Activated naive CD8-positive, alpha-beta T cell treated with anti-CD3 and anti-CD28 coated beads for 36 hours (primary cell): ENCODE measurements at places on chromosomes 11 and 22. TPM values are rescaled to one million over a fixed set of nuclear protein-coding genes. Genes with fewer than 3 reads are reported as not detected.

DNA sequence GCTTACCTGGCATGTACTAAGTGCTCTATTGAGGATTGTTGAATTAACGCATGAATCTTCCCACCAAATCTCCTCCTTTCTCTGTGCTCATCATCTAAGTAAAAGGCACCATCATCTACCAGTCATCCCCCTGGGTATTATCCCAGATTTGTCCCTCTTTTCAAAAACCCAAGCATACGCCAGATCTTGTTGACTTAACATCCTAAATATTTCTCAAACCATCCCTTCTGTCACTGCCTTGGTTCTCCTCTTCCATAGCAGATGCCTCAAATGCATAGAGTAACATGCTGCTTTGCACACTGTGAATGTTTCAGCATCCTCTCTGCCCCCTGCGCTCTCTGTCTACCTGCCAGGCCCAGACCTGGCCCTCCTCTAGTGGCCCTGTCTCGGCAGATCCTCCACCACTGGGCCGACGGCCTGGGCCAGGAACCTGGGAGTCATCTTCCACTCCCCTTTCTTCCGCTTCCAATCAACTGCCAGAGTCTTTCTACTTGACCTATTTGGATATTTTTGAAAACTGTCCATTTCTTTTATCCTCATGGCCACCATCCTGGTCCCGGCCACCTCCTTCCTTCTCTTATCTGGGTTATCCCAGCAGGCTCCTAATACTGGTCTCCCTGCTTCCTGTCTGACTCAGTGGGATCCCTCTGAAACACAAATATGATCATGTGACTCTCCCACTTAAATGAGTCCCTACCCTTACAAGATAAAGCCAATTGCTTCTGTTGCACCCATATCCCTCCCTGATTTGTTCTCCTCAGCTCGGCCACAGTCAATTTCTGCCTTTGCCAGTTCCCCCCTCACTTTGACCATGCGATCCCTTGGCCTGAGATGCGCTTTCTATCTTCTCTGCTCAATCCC, 3.4 kb upstream of the TAB1 start:
- H3K4me1 ChIP-seq = peaks cover 3% of the 10 kb centered on the region
- H3K4me3 ChIP-seq = no peak overlapping the region
- H3K27ac ChIP-seq = no peak overlapping the region

DNA sequence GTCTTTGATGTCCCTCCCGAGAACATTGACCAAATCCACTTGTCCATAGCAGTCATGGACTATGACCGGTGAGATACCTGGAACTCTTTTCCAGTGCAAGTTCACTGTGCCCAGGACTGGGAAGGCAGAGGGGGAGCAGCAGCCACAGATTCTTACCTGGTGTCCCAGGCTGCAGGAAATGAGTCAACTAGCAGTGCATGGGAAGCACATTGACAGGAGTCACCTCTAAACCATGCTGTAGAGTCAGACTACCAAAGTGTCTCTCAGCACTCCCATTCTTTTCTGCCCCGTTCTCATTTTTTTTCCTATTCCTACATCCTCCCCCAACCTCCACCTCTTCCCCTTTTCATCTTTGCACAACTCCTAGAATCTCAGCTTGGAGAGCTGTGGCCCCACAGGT, 67.2 kb upstream of the OLFML1 start:
- H3K27ac ChIP-seq = no peak overlapping the region
- no peak overlapping the region for H3K4me3 ChIP-seq
- H3K36me3 ChIP-seq = no peaks in the 10 kb centered on the region
- H3K4me1 ChIP-seq = peaks cover 6% of the 10 kb centered on the region
- DNase-seq = no peak
- peaks cover 21% of the 10 kb centered on the region for H3K27me3 ChIP-seq

DNA sequence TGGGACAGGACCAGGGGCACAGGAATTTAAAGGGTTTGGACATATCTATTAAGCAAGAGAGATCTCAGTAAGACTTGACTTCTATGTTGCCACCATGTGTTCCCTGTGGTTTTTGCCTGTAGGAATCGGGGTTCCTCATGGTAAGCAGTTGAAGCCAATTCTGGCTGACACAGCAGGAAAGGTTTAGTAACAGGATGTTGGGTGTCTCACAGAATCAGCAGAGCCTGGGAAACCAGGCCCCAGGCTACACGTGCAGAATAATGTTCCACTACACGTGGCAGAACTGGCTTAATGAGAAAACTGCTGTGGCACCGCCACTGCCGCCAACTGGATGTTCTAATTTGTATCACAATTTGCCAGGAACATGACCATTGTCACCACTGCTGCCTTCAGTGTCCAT, 264.6 kb upstream of the PLET1 start:
- H3K27me3 ChIP-seq = peaks cover 15% of the 10 kb centered on the region
- H3K36me3 ChIP-seq = no peaks in the 10 kb centered on the region
- H3K4me1 ChIP-seq = peaks cover 4% of the 10 kb centered on the region
- no peak overlapping the region for H3K27ac ChIP-seq
- no peak for DNase-seq

GRCh38 chr11:27603376-27603990, 96.8 kb downstream of the BDNF start:
- H3K27ac ChIP-seq = no peak overlapping the region
- H3K36me3 ChIP-seq = no peaks in the 10 kb centered on the region
- H3K27me3 ChIP-seq = no peaks in the 10 kb centered on the region
- H3K4me3 ChIP-seq = no peak overlapping the region
- H3K4me1 ChIP-seq = no peaks in the 10 kb centered on the region

GRCh38 chr11:66106786-66107599, 36.9 kb downstream of the PACS1 start:
- DNase-seq = peak; percentile 42
- peaks cover 37% of the 10 kb centered on the region for H3K36me3 ChIP-seq
- no peaks in the 10 kb centered on the region for H3K27me3 ChIP-seq
- H3K4me3 ChIP-seq = peak overlapping the region; percentile 32

DNA sequence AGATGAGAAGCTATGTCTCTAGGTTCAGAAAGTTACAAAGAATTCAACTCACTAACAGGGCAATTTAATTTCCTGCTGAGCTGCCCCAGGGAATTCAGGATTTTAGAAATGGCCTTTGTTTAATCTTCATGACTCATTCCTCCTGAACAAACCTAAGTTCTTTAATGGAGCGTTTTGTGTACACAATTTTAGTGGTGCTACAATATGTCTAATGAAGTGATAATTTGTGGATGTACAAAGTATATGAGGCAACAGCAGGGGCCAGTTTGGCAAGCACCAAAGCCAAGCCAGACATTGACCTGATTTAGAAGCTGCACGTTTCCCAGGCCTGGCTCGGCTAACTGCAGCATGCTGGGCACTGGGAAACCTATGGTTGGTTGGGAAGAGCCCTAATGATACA, 34.4 kb upstream of the HEPHL1 start:
- no peak overlapping the region for H3K27ac ChIP-seq
- no peaks in the 10 kb centered on the region for H3K27me3 ChIP-seq
- no peaks in the 10 kb centered on the region for H3K4me1 ChIP-seq
- H3K36me3 ChIP-seq = no peaks in the 10 kb centered on the region
- DNase-seq = no peak

DNA sequence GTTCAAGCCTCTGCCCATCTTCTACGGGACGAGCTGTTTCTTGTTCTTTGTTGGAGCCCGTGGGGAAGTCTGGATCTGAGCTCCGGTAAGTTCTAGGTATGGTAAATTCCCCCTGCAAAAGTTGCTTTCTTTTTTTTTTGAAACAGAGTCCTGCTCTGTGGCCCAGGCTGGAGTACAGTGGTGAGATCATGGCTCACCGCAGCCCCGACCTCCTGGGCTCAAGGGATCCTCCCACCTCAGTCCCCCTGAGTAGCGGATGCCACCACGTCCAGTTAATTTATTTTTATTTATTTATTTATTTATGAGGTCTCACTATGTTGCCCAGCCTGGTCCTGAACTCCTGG, 35.5 kb upstream of the MOB2 start:
- H3K27ac ChIP-seq = no peak overlapping the region
- peaks cover 30% of the 10 kb centered on the region for H3K4me1 ChIP-seq
- no peak for DNase-seq
- H3K36me3 ChIP-seq = no peaks in the 10 kb centered on the region

GRCh38 chr11:116540645-116541304, 232.0 kb downstream of the BUD13 start:
- no peak overlapping the region for H3K27ac ChIP-seq
- no peaks in the 10 kb centered on the region for H3K4me1 ChIP-seq
- no peak for DNase-seq

- no peaks in the 10 kb centered on the region for H3K27me3 ChIP-seq
- H3K27ac ChIP-seq = no peak overlapping the region
- peaks cover 14% of the 10 kb centered on the region for H3K4me1 ChIP-seq
- peaks cover 2% of the 10 kb centered on the region for H3K36me3 ChIP-seq
Measured at GRCh38 chr22:31103111-31103510, 4.3 kb downstream of the SELENOM start.

DNA sequence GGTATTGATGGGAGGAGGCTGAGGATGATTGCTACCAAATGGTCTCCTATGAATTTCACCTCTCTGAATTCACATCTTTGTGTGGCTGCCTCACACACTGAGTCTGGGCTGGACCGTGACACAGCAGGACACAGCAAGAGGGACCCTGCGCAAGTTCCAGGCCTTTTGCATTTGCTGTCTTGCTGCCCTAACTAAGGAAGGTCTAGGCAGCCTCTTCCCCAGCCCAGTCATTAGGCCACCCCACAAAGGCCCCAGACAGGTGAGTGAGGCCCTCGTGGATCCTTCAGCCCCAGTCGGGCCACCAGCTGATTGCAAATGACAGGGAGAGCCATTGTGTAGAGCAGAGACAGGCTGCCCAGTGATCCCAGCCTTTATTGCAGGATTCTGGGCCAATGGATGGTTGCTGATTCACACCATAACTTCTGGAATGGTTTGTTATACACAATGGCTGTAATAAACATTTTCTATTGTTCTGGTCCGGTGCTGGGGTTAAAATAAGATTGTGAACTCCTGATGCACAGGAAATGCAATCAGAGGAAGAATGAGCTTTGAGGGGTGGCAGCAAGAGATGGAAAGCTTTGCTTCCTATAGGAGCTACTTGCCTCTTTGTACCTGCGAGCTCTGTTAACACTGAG, 28.5 kb upstream of the CSNK2A3 start:
- H3K4me3 ChIP-seq = no peak overlapping the region
- H3K27ac ChIP-seq = no peak overlapping the region
- H3K4me1 ChIP-seq = no peaks in the 10 kb centered on the region
- no peaks in the 10 kb centered on the region for H3K27me3 ChIP-seq
- no peak for DNase-seq
- H3K36me3 ChIP-seq = no peaks in the 10 kb centered on the region

- H3K36me3 ChIP-seq = no peaks in the 10 kb centered on the region
- no peak for DNase-seq
- no peaks in the 10 kb centered on the region for H3K27me3 ChIP-seq
Measured at GRCh38 chr11:80420374-80420773, 979.5 kb upstream of the TENM4 start.

DNA sequence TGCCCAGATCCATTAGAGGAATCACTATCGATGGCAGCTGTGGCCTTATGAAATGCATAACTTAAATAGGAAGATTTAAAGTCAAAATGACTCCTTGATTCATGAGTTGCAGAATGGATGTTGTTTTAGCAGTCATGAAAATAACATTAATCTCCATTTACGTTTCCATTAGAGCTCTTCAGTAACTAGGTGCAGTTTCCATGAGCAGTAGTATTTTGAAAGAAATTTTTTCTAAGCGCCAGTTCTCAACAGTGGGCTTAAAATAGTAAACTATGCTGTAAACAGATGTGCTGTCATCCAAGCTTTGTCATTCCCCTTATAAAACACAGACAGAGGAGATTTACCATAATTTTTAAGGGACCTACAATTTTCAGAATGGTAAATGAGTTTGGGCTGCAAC, 1414.1 kb downstream of the LRRC4C start:
- H3K4me1 ChIP-seq = no peaks in the 10 kb centered on the region
- H3K36me3 ChIP-seq = no peaks in the 10 kb centered on the region
- H3K4me3 ChIP-seq = no peak overlapping the region

- peaks cover 9% of the 10 kb centered on the region for H3K4me1 ChIP-seq
- H3K36me3 ChIP-seq = peaks cover 8% of the 10 kb centered on the region
- H3K27ac ChIP-seq = no peak overlapping the region
Measured at GRCh38 chr11:121406291-121406690, 45.8 kb upstream of the SORL1 start.

DNA sequence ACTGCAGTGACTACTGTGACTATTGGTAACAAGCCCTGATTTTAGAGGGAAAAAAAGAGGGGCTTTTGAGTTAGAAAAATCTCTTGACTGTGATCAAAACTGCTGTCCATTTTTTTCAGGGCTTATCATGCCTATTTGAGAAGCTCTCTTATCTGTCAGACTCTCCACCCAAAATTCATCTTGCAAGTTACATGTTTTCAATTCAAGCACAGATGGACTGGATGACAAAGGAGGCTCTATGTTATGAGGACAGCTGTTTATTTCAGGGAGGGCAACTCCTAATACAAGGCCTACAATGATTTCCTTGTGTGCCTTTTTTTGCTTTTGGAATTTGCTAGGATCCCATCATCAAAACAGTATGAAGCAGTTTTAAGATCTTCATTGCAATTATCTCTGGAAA, 35.2 kb upstream of the USP47 start:
- no peaks in the 10 kb centered on the region for H3K4me1 ChIP-seq
- H3K27me3 ChIP-seq = no peaks in the 10 kb centered on the region
- no peaks in the 10 kb centered on the region for H3K36me3 ChIP-seq
- no peak overlapping the region for H3K27ac ChIP-seq
- DNase-seq = no peak

- no peak overlapping the region for H3K27ac ChIP-seq
- DNase-seq = no peak
- H3K27me3 ChIP-seq = no peaks in the 10 kb centered on the region
- peaks cover 31% of the 10 kb centered on the region for H3K36me3 ChIP-seq
Measured at GRCh38 chr11:108037211-108037610, 28.5 kb downstream of the CUL5 start.

- no peak overlapping the region for H3K4me3 ChIP-seq
- DNase-seq = no peak
- no peak overlapping the region for H3K27ac ChIP-seq
- H3K27me3 ChIP-seq = no peaks in the 10 kb centered on the region
- peaks cover 6% of the 10 kb centered on the region for H3K36me3 ChIP-seq
Measured at GRCh38 chr22:31350410-31350863, 4.3 kb upstream of the PATZ1 start.

DNA sequence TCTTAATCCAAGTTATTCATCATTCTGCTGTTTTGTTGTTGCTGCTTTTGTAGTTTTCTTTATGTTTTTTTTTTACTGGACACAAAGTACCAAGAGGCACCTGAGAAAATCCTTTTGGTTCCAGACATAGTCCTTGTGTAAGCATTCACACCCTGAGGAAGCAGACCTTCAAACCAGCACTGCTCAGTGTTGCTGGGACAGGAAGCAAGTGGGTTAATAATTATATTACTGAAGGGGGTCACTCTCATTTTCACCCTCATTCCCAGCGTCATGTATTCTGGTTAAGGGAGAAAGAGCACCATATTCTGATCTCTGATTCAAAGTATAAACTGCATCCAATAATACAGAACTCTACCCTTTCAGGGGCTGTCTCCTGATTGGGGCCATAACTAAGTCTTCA, 5.9 kb upstream of the ALKBH3 start:
- no peak overlapping the region for H3K27ac ChIP-seq
- peaks cover 50% of the 10 kb centered on the region for H3K27me3 ChIP-seq
- peaks cover 2% of the 10 kb centered on the region for H3K4me1 ChIP-seq
- no peak for DNase-seq

Gene OMP
- not detected for total RNA-seq

Gene GGA1
- 56.3 TPM for total RNA-seq

Gene SMDT1
- total RNA-seq = 58.0 TPM

Gene YPEL1
- total RNA-seq = 0.60 TPM

Gene ADM2
- 6.7 TPM for total RNA-seq

Gene UFD1
- 79.3 TPM for total RNA-seq

Gene CERK
- total RNA-seq = 38.1 TPM

Gene MS4A1
- total RNA-seq = 7.1 TPM

Gene APOC3
- not detected for total RNA-seq

Gene MMP20
- not detected for total RNA-seq

Gene MADD
- total RNA-seq = 50.9 TPM
